ENCODE measurements at places on chromosomes 3 and 15.

DNA sequence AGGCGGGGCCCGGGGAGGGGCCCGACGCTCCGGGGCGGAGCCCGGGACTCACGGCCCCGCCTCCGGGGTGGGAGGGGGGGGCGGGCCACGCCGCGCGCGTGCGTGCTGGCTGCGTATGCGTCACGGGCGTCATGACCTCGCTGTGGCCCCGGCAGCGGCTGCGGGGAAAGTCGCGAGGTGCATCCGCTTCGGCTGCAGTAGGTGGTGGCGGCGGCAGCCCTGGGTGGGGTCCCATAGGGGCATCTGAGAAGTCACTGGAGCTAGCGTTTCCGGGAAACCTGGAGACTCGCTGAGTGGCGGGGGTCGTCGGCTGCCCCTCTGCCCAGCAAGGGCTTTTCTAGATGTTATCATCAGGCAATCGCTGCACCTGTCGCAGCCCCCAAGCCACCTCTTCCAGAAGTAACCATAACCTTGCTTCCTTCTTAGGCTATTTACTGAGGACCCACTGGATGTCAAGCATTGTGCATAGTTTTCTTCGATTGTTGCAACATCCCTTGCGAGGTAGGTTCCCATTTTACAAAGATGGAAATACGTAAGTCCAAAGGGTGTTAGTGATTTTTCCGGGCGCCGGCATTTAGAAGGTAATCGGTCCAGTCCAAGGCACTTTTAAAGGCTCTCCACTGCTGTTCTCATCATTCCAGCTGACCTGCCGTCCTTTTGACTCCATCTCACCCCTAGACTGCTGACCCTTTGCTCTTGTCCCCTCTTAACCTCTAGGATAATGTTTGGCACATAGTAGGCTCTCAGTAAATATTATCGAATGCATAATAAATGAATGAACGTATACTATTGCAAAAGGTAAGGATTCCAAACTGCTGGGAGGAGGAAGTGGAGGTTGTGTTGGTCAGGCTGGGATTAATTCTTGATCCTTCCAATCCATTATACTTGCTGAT, at the start of gene GDPGP1:
Gene GDPGP1 (plus strand): TSS at position 114 of the 893 bp plus-strand sequence. CDS start 6,700 bp downstream, outside the sequence.
- DNase-seq = no peak

DNA sequence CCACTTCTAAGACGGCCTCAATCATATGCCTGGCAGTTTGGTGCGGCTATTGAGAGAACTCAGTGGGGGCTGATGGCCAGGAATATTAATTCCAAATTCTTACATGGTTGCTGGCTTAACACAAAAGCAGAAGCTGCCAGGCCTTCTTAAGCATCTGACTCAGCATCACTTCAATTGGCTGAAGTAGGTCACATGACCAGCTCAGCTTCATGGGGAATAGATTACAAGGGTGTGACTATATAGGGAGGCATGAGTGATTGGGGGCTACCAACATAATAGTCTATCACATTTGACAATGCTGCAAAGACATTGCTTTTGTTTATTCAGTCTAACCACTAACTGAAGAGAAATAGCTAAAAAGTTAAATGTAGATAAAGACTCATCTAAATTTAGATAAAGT, 101.6 kb upstream of the ANKRD28 start:
- peak; percentile 36 for DNase-seq

DNA sequence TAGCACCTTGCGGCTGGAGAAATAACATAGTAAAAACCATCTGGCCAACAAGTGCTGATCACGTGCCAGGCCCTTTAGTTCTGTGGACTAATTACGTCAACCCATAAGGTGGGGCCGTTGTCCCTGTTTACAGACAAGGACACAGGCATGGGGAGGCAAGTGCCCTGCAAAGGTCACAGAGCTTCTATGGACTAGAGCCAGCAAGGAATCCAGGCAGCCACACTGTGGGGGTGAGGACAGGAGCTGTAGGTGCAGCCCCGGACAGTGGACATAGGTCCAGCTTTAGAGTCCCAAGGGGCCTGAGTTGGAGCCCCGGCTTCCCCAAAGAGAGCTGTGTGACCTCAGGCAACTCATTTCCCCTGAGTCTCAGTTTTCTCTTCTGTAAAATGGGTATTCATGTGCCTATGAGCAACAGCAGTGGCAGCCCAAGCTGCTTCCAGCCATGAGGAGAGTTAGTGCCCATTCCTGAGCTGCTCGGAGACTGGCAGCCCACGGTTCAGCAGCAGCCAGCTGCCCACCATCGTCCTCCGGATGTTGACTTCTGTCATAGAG, 13.9 kb downstream of the CHST13 start:
- no peak for DNase-seq

- no peak for DNase-seq
Measured at GRCh38 chr3:127172211-127172610, 20.7 kb upstream of the PRR23E start.

DNA sequence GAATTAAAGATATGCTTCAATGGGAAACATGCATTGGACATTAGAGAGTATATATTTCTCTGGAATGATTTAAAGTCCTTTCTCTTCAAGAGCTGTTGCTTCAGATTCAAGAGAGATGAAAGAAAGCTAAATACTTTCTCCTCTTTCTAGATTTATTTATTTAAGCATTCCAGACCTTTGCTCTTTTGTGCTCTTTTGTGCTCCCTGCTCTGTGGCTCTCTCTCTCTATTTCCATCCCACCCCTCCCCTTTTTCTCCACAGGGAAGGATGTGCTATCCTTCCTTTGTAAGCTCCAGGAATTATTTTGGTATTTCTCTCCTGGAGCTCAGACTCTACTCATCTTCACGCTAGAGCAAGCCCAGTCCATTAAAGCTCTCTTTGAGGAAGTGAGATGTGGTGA, 871.9 kb upstream of the GBE1 start:
- no peak for DNase-seq

GRCh38 chr15:65414841-65415621, 7.7 kb downstream of the IGDCC4 start:
- no peak for DNase-seq

GRCh38 chr15:35720019-35720418, 174.1 kb upstream of the DPH6 start:
- DNase-seq = no peak

DNA sequence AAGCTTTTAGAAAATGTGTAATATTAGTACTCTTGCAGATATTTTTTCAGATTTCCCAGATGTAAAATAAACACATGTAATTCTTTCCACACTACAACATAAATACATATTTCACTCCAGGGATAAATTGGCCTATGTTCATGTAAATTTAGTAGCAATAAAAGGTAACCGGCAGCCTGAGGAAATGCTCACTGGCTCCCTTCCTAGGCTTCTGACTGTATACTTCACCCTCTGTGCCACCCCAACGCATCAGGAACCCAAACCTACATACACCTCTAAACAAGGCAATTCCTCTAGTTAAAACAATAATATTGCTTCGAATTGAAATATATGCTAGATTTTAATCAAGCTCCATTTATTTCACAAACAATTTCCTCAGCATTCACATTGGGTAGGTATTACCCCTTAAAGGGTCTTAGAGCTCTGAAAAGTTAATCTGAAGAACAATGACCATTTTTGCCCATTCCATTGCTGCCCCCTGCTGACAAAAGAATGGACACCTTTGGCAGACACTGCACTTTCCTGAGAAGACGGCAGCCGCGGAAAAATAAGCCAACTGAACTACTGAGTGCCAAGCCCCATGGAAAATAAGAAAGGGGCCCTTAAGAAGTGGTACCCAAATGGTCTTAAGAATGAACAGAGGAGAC, 212.5 kb downstream of the OSBPL10 start:
- DNase-seq = peak; percentile 8

DNA sequence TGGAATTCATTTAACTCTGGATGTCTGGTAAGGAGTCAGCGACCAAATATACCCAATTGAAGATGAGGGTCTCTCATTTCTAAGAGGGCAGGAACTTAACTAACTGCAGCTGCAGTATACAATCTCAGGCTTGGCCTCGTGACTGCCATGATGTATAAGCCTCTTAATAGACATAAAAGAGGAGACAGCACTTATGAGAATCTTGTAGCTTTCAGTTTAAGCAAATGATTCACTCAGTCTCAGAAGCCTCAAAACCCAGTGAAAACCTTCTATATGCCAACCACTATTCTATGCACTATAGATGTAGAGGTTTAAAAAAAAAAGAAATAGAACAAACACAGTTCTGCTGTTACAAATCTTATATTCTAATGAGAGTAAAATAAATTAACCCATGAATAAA, 513.9 kb downstream of the TBL1XR1 start:
- DNase-seq = no peak

DNA sequence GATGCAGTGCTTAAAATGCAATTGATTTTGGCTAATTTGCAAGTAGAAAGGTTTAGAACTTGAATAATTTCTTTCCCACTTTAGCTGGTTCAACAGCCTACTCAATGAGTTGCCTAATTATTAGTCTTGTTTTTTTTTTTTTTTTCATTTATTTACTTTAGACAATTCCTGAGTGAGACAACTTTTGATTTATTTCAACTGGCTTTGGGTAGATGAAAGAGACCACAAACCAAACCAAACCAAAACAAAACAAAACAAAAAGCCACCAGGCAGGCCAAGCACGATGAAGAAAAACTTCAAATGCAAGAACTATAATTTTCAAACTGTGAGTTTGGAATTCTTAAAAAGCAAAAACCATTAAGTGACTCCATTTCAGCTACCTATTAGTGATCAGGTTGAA, 469.9 kb downstream of the GBE1 start:
- no peak for DNase-seq

DNA sequence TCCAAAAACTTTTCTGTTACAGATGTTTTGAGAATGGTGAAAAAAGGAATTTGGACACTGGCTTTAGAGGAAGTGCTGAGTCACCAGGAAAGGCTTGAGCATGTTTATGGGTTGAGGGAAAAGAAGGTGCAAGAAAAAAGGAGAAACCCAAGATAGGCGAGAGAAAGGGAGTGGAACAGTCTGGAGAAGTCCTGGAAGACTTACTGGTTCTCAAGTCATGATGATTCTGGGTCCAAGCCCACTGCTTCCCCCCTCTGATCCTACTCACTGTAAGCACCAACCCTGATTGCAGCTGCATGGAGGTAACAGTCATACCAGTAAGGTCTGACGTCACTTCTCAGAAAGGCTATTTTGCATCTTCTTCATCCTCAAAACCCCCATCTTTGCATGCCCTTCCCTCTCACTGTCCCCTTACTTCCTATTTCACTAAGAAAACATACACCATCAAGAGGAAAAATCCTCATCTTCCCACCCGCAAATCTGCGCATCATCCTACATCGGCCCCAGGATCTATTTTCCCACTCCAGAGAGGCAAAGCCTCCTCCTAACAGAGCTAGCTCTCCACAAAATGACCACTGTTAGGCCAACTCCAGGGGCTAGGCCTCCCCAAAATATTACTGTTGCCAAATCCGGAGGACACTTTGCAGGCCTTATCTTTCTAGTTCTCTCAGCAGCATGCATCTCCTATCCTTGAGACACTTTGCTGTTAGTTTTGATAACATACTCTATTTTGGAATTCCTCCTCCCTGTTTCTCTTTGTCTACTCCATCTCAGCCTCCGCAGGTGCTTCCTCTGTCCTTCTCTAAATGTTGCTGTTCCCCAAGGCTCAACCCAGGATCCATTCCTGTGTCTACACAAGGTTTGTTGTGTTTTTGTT, 3.2 kb upstream of the ATP13A3 start:
- DNase-seq = no peak

- no peak for DNase-seq
Measured at GRCh38 chr3:32181365-32181764, 57.1 kb upstream of the CMTM8 start.

DNA sequence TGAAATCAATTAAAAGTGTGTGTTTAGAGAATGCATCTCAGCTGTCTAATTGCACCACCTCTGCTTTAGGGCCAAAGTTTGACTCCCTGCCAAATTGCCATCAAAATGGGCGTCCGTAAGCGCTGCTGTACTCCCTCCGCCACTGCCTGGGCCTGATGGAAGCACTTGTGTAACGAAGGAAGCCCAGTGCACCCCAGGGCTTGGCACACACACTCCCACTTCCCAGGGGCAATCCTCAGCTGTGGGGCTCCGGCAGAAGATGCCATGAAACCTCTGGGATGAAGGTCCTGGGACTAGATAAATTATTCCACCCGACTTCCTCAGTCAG, 137.8 kb downstream of the RORA start:
- no peak for DNase-seq

DNA sequence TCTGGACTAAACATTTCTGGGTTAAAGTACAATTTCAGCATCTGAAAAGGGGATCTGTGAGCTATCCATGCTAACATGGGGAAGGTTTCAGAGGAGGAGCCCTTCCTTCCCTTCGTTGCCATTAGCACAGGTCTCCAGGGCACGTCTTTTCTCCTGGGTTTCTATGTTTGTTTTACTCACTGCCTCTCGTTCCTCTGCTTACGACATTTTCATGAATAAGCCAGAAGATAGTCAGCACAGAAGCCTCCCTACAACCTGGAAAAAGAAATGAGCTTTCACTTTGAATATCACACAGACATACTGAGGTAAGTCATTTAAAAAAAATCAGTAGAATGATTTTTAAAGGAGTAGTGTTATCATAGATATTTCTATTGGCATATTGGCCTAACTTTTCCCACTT, 117.2 kb upstream of the KCNMB2 start:
- no peak for DNase-seq

DNA sequence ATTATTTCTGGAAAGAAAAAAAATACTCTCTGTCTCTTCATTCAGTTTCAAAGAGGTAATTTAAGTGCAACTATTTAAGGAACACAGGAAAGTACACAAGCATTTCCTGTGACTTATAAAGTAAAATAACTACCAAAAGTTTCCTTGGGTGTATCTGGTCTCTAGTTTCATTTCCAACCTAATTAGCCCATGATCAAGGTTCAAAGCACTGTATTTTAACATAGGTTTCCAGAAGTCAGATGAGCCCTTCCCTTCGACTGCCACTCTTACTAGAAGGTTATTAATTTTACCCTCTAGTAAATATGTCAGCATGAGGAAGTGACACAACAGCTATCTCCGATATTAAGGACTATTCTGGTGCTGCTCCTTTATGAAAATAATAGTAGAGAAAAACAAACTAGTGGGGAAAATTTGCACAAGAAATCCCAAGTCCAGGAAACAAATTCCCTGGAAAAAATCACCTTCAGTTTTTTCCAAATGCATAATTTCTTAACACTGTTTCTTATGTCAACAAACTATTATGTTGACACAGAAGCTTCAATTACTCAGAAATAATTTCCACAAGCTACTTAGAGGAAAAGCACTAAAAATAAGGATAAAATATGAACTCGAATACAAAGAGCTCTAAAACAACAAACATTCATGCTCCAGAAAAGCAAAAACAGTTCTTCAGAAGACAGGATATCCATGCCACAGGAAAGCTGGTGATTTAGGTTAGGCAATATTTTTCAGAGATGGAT, 35.3 kb downstream of the CCPG1 start:
- no peak for DNase-seq

DNA sequence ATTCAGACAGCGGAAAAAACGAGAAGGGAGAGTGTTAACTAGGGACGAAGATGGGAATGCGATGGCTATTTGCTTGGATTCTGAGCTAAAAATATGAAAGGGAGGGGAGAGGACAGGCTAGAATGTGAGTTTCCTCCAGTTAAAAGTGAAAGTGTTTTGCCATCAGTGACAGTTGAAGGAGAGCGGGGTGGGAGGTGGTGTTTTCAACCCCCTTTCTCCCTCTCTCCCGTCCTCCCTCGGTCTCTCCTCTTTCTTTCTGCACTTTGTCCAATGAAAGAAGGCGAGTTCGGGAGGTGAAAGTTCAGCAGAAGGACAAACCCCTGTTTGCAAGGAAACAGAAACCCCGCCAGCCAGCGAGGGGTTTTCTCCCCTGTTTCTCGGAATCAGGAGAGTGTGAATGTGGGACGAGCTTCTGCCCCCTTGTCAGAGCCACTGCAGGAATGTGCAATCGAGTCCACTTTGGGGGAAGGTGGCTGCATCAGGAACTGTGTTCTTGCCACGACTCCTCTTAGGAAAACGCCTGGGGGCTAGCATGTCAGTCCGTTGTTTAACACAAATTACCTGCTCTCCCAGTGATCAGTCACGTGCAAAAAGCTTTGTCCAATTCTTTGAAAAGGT, 975 bp upstream of the FOXP1 start:
- DNase-seq = peak; percentile 50
